Gastroesophageal sphincter (tissue), 4 donors: ENCODE measurements at places on chromosomes 5 and 9. TPM values are rescaled to one million over a fixed set of nuclear protein-coding genes. Genes with fewer than 3 reads are reported as not detected.

Gene OTULINL
- 11.3 TPM for total RNA-seq

Gene POLK
- 64.4 TPM for total RNA-seq

Gene NKD2
- 1.8 TPM for total RNA-seq

Gene SOHLH1
- total RNA-seq: not detected

Gene INSYN2B
- total RNA-seq: not detected

Gene PCDHA11
- 0.13 TPM for total RNA-seq

Gene TAF1L
- total RNA-seq: not detected

Gene CNTFR
- 0.89 TPM for total RNA-seq

Gene TMEM232
- total RNA-seq: 4.6 TPM

Gene SELENOP
- 363 TPM for total RNA-seq

Gene PTGS1
- total RNA-seq: 36.1 TPM

Gene ENTPD2
- not detected for total RNA-seq

Gene DAB2IP
- total RNA-seq: 43.4 TPM

Gene ALDH1A1
- 49.2 TPM for total RNA-seq

Gene ITGA2
- 14.6 TPM for total RNA-seq

Gene JAKMIP2
- 0.77 TPM for total RNA-seq

Gene PCDHGB2
- total RNA-seq: 3.9 TPM

Gene DEPDC1B
- 0.62 TPM for total RNA-seq

Gene XRCC4
- total RNA-seq: 3.7 TPM

Gene SPAAR
- 0.62 TPM for total RNA-seq

Gene SLC1A3
- total RNA-seq: 24.6 TPM

Gene GPX3
- 1,586 TPM for total RNA-seq

Gene SLC6A18
- total RNA-seq: not detected

Gene HARS1
- total RNA-seq: 67.0 TPM

Gene CDO1
- total RNA-seq: 9.7 TPM

Gene HBEGF
- 4.7 TPM for total RNA-seq

Gene CACNA1B
- not detected for total RNA-seq

Gene FAM153A
- 26.3 TPM for total RNA-seq

Gene PPP3R2
- total RNA-seq: not detected

Gene CAVIN4
- total RNA-seq: 0.93 TPM

Gene PFN3
- not detected for total RNA-seq

Gene STPG3
- total RNA-seq: not detected

Gene TNFSF8
- 2.1 TPM for total RNA-seq

Gene SHISAL2B
- not detected for total RNA-seq

Gene PTPRD
- total RNA-seq: 4.3 TPM

Gene HAVCR2
- total RNA-seq: 6.4 TPM

Gene F2RL1
- 3.4 TPM for total RNA-seq

Gene TICAM2
- total RNA-seq: 1.2 TPM

Gene TIMD4
- 0.67 TPM for total RNA-seq

Gene TAL2
- total RNA-seq: not detected

Gene PCDHA1
- total RNA-seq: not detected

Gene ADAMTSL2
- 2.0 TPM for total RNA-seq

Gene NME5
- total RNA-seq: 4.3 TPM

Gene LEAP2
- 0.27 TPM for total RNA-seq
